Activated CD4-positive, alpha-beta T cell treated with anti-CD3 and anti-CD28 coated beads, Interleukin-2, amount 50 U/mL, for 24 hours (primary cell): ENCODE measurements at places on chromosomes 2 and 18.

GRCh38 chr2:104826016-104826415 lies 27.9 kb upstream of the POU3F3 start:
- DNase-seq = no peak

- DNase-seq = no peak
Observed at GRCh38 chr2:148237911-148238310, 217.0 kb downstream of the MBD5 start.

DNA sequence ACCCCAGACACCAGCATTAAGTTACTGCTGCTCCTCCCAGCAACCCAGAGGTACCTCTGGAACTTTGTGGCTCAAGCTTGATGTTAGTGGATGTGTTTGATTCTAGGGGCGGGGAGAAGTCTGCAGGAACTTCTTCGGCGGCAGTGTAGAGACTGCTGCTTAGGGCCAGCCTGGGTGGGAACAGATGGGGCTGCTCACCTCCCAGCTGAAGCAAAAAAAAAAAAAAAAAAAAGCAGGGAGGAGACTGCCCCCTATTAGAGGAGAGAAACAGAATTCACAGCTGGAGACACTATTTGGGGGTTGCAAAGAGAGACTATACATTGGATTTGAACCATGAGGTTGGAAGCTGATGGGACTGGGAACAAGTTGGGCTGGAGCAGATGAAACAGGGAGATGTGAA lies 28.6 kb upstream of the FAM136A start:
- DNase-seq = no peak

DNA sequence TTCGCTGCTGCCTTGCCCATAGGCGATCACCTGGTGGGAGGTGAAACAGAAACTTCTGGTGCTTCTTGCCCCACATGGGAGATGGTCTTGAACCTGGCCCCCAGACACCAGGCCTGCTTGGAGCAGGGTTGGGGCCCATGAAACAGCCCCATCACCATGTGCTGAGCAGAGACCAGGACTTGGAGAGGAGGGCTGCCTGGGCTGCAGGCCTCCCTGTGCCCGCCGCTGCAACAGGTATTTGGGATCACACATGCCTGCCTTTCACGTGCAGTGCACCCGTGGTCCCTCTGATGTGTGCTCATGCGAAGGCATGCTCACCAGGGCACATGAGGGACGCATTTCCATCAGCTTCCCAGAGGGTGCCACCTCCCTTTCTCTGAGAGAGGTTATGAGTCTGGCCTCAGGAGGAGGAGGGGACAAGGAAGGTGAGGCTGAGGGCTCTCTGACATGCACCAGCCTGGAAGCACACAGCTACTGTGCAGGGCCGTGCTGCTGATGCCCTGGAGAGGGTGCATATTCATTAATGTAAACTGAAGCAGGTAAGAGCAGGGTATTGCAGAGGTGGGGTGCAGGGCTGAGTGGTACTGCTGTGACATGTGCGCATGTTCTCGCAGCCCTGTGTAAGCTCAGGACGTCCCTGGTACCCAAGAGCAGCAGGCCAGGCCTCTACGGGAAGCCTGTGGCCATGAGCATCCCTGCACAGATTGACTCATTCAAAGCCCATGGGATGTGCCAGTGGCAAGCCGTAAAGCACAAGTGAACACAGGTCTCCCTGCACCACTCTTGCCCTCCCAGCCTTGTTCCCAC lies 4.2 kb upstream of the OXER1 start:
- DNase-seq = no peak

GRCh38 chr2:128808462-128809258 lies 490.0 kb upstream of the HS6ST1 start:
- no peak for DNase-seq
